Neural crest cell (in vitro differentiated cells): ENCODE measurements at places on chromosomes 7 and 10. TPM values are rescaled to one million over a fixed set of nuclear protein-coding genes. Genes with fewer than 3 reads are reported as not detected.

Gene CPN1
- not detected in 2 replicates for total RNA-seq

Gene BMPER
- not detected in 2 replicates for total RNA-seq

Gene GOLGA7B
- total RNA-seq = 0.30 and 0.36 TPM in 2 replicates

Gene ADRA2A
- 0.07 and 0.14 TPM in 2 replicates for total RNA-seq

Gene DNAJB6
- total RNA-seq = 102 and 107 TPM in 2 replicates

Gene EEF1AKMT2
- 18.2 and 21.9 TPM in 2 replicates for total RNA-seq

Gene EVX1
- total RNA-seq = 0.79 and 0.80 TPM in 2 replicates

Gene ENKUR
- total RNA-seq = 1.7 and 2.0 TPM in 2 replicates

Gene ASCC1
- 31.5 and 35.6 TPM in 2 replicates for total RNA-seq

Gene TRIM50
- not detected in 2 replicates for total RNA-seq

DNA sequence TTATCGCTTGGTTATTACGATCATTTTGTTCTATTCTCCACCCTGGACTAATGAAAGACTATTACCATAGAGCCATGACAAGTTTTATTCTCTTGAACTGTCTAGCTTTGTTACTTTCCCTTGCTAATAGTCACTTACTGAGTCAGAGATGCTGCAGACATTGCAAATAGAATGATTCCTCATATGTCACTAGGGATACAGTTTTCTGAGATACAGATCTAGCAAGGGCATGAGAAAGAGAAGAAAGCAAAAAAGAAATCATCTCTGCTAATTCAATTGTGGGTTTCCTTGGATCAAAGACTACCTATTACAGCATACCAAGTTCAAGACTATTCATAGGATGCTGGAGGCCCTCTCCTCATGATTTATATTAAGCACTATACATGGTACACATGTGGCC is 204.3 kb downstream of the MBL2 start:
- H3K4me1 ChIP-seq = no peaks in the 10 kb centered on the region
- H3K4me3 ChIP-seq = no peak overlapping the region
- peaks cover 28% of the 10 kb centered on the region for H3K27me3 ChIP-seq
- no peak for DNase-seq
- H3K36me3 ChIP-seq = no peaks in the 10 kb centered on the region

DNA sequence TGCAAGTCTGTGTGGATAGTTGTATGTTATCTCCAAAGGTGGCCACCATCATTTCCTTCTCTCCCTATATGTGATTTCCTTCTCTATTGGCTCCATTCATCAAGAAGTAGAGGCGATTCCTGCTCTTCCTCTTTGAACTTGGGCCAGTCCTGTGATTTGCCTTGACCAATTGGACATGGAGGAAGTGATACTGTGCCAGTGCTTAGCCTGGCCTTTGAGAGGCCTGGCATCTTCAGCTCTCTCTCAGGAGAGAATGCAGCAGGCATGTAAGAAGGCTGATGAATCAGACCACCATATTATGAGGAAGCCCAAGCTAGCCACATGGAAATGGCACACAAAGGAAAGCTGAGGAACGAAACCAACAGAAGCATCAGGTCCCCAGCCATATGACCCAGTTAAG is 195.0 kb upstream of the SVIL start:
- no peaks in the 10 kb centered on the region for H3K27me3 ChIP-seq
- peaks cover 2% of the 10 kb centered on the region for H3K36me3 ChIP-seq
- no peaks in the 10 kb centered on the region for H3K4me1 ChIP-seq
- no peak for DNase-seq

- H3K27ac ChIP-seq = no peak overlapping the region
- peaks cover 8% of the 10 kb centered on the region for H3K27me3 ChIP-seq
- no peaks in the 10 kb centered on the region for H3K36me3 ChIP-seq
- H3K4me1 ChIP-seq = no peaks in the 10 kb centered on the region
Observed at GRCh38 chr7:33745934-33746333, 159.4 kb upstream of the BMPER start.

DNA sequence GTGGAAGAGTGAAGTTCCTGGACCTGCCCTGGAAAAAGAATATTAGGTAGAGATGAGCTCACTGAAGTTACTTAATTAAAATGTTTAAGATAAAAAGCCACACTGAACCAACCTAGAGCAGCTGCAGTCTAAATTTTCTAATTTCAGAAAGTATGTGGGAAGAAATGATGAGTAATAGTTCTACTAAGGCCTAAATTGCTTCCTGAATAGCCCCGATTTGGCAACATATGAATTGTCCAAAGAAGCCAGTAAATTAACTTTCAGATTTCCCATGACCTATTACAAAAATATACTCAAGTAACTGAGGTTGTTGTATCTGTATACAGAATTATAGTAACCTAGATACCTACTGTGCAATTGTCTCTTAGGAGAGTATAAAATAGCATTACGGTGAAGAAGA is 312.6 kb downstream of the IPMK start:
- no peak overlapping the region for H3K4me3 ChIP-seq
- H3K27me3 ChIP-seq = no peaks in the 10 kb centered on the region
- no peak overlapping the region for H3K27ac ChIP-seq
- no peaks in the 10 kb centered on the region for H3K36me3 ChIP-seq
- H3K4me1 ChIP-seq = peaks cover 11% of the 10 kb centered on the region

DNA sequence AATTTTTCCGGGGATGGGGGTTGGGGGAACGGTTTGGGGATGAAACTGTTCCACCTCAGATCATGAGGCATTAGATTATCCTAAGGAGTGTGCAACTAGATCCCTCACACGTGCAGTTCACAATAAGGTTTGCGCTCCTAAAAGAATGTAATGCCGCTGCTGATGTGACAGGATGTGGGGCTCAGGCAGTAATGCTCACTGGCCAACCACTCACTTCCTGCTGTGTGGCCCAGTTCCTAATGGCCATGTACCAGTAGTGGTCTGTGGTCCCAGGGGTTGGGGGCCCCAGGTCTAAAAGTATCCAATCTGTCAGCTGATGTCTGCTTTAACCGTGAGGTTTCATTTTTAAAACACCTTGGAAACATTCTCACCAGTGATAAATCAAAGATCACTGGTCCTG is 2.2 kb downstream of the STN1 start:
- DNase-seq = no peak
- H3K4me3 ChIP-seq = peak overlapping the region; percentile 36
- peaks cover 14% of the 10 kb centered on the region for H3K36me3 ChIP-seq
- no peaks in the 10 kb centered on the region for H3K27me3 ChIP-seq
- peak overlapping the region; percentile 3 for H3K27ac ChIP-seq
- H3K4me1 ChIP-seq = peaks cover 32% of the 10 kb centered on the region

GRCh38 chr7:45123913-45124710 is 12.6 kb upstream of the TBRG4 start:
- H3K4me3 ChIP-seq = no peak overlapping the region
- no peak for DNase-seq
- peaks cover 6% of the 10 kb centered on the region for H3K4me1 ChIP-seq
- H3K27me3 ChIP-seq = no peaks in the 10 kb centered on the region
- H3K27ac ChIP-seq = peak overlapping the region; percentile 62

DNA sequence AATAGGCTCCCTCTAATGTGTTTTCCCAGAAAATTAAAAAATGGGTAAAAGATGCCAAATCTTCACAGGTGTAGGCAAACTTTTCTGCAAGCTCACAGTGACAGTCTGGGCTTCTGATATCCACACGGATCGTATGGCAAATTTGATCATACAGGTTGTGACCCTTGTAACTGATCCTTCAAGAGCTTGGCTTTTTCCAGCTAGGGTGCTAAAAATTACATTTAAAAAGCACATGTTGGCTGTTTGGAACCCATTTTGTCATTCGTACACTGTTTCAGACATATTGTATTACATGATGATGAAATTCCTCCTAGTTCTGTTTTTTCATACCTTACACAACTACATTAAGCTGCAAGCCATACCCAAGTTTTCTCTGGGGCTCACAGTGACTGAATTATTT is 138.7 kb downstream of the GFRA1 start:
- H3K4me1 ChIP-seq = peaks cover 17% of the 10 kb centered on the region
- H3K27ac ChIP-seq = no peak overlapping the region
- H3K4me3 ChIP-seq = no peak overlapping the region
- no peak for DNase-seq
- H3K36me3 ChIP-seq = peaks cover 15% of the 10 kb centered on the region

GRCh38 chr10:119550827-119551226 is 8.3 kb upstream of the RGS10 start:
- no peaks in the 10 kb centered on the region for H3K4me1 ChIP-seq
- H3K36me3 ChIP-seq = no peaks in the 10 kb centered on the region
- no peak for DNase-seq
- no peak overlapping the region for H3K27ac ChIP-seq

GRCh38 chr10:54681136-54681535 is 119.9 kb downstream of the PCDH15 start:
- no peak overlapping the region for H3K4me3 ChIP-seq
- no peak for DNase-seq
- no peaks in the 10 kb centered on the region for H3K4me1 ChIP-seq
- H3K36me3 ChIP-seq = no peaks in the 10 kb centered on the region
- H3K27ac ChIP-seq = no peak overlapping the region

- no peaks in the 10 kb centered on the region for H3K27me3 ChIP-seq
- H3K36me3 ChIP-seq = no peaks in the 10 kb centered on the region
- H3K27ac ChIP-seq = no peak within 1 kb of the TSS
- DNase-seq = no peak
Observed at GRCh38 chr7:143477501-143478150, at the start of gene TAS2R41. TSS of gene TAS2R41 (plus strand) at chr7:143477873. CDS start at chr7:143477873, 0 bp downstream.

GRCh38 chr10:22986771-22987542 is 59.1 kb downstream of the ARMC3 start:
- H3K4me3 ChIP-seq = no peak overlapping the region
- H3K36me3 ChIP-seq = no peaks in the 10 kb centered on the region
- H3K27me3 ChIP-seq = peaks cover 7% of the 10 kb centered on the region
- H3K27ac ChIP-seq = no peak overlapping the region
- no peak for DNase-seq

DNA sequence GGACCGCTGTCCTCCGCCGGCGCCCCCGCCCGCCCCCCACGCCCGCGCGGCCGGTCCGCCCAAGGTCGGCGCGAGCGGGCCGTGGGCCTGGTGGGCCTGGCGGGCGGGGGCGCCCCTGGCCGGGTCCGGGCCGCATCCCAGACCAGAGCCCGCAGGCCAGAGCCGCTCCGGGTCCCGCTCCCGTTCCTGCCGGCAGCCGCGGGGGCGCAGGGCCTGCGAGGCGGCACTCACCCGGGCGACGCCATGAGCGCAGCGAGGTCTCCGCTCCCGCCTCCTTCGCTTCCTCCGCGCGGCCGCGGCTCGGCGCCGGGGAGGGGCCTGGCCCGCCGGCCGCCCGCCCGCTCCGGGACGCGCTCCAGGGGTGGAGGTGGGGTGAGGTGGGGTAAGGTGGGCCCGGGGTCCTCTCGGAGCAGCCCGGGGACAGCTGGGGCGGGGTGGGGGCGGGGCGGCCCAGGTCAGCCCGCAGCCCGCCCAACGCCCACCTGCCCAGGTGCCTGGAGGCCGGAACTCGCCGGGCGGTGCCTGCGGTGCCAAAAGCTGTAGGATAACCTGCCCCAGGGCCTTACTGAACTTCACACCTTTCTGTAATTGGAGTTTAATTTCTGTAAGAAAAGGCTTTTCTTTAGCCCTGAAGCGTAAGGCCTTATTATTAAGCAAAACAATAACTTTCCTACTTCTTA is at the start of gene URGCP:
Gene URGCP (minus strand): TSS at position 266 of the 680 bp plus-strand sequence. CDS start 21 bp downstream, at position 245.
- peaks cover 36% of the 10 kb centered on the region for H3K4me1 ChIP-seq
- H3K27me3 ChIP-seq = no peaks in the 10 kb centered on the region
- H3K27ac ChIP-seq = peak within 1 kb of the TSS; percentile 99
- peak; percentile 46 for DNase-seq
- H3K4me3 ChIP-seq = peak within 1 kb of the TSS; percentile 95
- H3K36me3 ChIP-seq = no peaks in the 10 kb centered on the region

- peaks cover 9% of the 10 kb centered on the region for H3K4me1 ChIP-seq
- DNase-seq = no peak
- H3K27me3 ChIP-seq = peaks cover 20% of the 10 kb centered on the region
Observed at GRCh38 chr10:49595003-49595712, 15.0 kb upstream of the SLC18A3 start.

GRCh38 chr10:122085423-122085911 is 96.5 kb downstream of the TACC2 start:
- no peaks in the 10 kb centered on the region for H3K27me3 ChIP-seq
- H3K36me3 ChIP-seq = no peaks in the 10 kb centered on the region
- H3K27ac ChIP-seq = peak overlapping the region; percentile 57
- H3K4me1 ChIP-seq = no peaks in the 10 kb centered on the region
- H3K4me3 ChIP-seq = no peak overlapping the region

- no peak for DNase-seq
- peaks cover 18% of the 10 kb centered on the region for H3K4me1 ChIP-seq
- H3K27ac ChIP-seq = no peak overlapping the region
- no peak overlapping the region for H3K4me3 ChIP-seq
- H3K27me3 ChIP-seq = no peaks in the 10 kb centered on the region
- no peaks in the 10 kb centered on the region for H3K36me3 ChIP-seq
Observed at GRCh38 chr10:129914960-129915359, 49.1 kb downstream of the EBF3 start.

DNA sequence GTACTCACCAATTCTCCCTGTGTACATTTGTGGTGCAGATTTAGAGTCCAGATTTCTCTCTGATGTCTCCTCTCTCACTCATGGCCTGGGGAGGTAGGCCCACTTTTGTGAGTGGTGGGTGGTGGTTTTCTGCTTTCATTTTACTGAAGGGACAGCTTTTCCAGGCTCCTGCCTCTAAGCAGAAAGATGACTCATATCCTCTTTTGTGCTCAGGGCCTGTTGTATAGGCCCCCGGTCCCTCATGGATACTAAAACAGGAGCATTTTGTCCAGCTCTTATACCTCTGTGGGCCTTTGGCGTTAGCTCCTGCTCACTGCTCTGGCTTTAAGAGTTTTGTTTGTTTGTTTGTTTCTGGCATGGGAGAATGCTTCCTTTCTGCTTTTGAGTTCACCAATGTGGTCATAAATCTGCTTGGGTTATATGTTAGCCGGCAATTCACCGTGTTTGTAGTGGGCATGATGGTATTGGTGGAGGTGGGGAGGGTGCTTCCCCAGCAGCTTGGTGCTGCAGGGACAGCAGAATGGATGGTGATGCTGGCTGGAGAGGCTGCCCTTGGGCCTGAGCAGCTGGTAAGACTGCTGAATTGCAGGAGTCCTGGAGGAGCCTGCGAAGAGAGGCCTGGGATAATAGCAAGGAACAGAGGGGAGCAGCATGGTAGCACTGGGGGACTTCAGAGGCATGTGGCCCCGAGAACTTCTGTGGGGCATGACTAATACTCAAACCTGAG is 468.7 kb downstream of the RPS24 start:
- H3K27ac ChIP-seq = peak overlapping the region; percentile 78
- no peak for DNase-seq
- H3K4me1 ChIP-seq = peaks cover 17% of the 10 kb centered on the region
- H3K4me3 ChIP-seq = no peak overlapping the region

GRCh38 chr10:129908406-129908805 is 55.7 kb downstream of the EBF3 start:
- no peaks in the 10 kb centered on the region for H3K36me3 ChIP-seq
- H3K27me3 ChIP-seq = peaks cover 3% of the 10 kb centered on the region
- no peak for DNase-seq
- peaks cover 30% of the 10 kb centered on the region for H3K4me1 ChIP-seq

DNA sequence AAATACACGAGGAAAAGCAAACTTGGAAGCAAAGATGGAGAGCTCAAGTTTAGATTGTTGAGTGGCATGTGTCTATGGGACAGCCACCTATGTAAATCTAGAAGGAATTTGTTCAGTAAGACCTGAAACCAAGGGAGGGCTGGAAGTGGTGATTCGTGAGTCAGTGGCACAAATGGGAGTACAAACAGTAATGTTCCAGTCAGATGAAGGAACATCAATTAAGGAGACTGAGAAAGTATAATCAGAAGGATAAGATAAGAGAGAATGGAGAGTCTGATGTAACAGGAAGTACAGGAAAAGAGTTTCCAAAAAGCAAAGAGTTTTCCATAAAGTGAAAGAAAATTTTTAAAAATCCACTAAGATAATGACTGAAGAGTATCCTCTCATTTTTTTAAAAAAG is 544.2 kb downstream of the KIF20B start:
- DNase-seq = no peak
- H3K4me3 ChIP-seq = no peak overlapping the region
- no peaks in the 10 kb centered on the region for H3K27me3 ChIP-seq
- H3K4me1 ChIP-seq = no peaks in the 10 kb centered on the region
- no peak overlapping the region for H3K27ac ChIP-seq
- H3K36me3 ChIP-seq = no peaks in the 10 kb centered on the region
